ENCODE measurements at places on chromosomes 13 and 19.

DNA sequence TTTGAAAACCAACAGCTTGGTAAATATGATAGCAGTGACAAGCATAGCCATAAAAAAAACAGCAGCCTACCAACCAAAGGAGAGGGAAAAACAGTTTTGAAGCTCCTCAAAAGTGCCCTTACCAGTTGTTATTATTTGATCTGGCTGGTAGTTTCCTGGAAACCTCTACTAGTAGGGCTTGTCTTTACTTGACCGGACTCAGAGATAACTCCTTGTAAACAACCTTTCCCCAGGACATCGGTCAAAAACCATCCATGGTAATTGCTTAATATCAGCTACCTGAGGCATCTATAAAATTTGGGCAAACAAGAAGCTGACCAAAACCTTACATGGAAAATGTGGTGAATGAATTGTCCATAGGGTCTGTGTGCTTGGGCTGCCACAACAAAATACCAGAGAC lies 210.9 kb downstream of the FGF14 start:
- no peak for DNase-seq

GRCh38 chr13:21121616-21122015 lies 54.7 kb downstream of the SKA3 start:
- no peak for DNase-seq

DNA sequence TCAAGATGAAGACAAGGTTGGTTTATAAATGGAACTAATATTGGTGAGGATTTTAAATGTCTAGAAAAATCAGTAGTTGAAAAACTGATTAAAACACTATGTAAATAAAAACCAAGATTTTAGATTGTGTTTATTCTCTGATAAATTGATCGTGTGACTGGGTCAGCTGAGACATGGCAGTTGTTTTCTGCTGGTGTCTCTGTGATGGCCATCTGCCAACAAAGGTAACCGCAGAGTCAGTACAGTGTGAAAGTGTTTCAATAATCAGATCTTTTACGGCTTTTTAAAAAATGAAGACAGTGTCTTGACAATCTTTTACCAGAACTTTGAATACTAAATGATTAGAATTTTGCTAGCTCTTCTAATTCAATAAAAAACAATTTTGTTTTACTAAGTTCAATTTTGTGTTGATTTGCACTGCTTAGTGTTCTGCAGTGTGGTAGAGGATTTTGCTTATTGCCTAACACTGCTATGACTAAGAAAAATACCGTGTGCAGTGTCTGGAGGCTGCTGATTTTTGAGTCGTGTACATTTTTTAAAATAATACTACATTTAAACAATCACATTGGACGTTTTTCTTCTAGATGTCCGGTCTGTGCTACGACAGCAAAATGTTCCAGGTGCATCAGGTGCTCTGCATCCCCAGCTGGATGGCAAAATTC lies 32.7 kb upstream of the GPR183 start:
- peak; percentile 47 for DNase-seq

GRCh38 chr13:88424463-88424862 lies 753.3 kb downstream of the SLITRK5 start:
- DNase-seq: no peak

- DNase-seq: no peak
Measured at GRCh38 chr13:98575009-98575903, 1.7 kb downstream of the STK24 start.

DNA sequence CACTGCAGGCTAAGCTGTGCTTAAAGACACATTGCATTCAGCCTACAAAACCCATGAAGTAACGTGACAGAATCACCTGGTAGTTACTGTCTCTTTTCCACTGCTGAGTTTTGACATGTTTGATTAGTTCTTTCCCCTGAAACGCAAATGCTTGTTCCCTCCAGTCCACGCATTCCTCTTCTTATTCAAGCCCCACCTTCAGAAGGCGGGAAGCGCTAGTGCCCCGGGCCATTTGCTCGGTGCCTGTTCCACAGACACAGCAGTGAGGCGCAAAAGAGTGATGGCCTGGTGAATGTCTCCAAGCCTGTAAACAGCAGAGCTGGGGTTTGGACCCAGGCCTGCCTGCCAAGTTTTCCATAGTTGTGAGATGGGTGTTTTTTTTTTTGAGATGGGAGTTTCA lies 10.9 kb downstream of the ACP4 start:
- no peak for DNase-seq

DNA sequence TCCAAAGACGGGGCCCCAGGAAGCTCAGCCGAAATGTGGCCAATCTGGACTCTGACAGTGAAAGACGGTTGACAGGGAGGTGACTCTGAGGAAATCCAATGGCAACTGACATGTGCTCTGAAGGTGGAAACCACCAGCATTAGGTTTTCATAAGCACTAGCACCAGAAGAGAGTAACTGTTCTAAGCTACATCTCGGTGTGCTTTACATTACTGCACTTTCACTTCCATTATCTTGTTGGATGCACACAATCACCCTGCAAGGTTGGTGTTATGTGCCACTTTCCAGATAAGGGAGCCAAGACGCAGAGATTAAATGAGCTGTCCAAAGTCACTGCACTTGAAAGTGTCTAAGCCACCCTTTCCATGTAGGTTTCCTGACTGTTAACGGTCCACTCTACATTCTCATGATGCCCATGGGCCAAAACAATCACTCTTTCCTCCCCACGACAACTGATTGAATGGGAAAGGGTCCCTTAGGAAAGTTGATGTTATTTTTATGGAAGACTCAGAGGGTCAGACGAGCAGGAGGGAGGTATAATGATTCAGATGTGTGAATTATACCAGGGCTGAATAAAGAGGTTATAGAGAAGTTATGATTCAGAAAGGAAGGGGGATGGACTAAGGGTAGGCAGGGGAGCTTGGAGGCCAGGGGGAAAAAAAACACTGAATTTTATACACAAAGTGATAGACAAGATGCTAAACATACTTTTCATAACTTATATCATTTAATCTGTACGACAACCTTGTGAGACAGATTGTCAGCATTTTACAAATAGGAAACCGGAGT lies 52.8 kb downstream of the RUBCNL start:
- no peak for DNase-seq

DNA sequence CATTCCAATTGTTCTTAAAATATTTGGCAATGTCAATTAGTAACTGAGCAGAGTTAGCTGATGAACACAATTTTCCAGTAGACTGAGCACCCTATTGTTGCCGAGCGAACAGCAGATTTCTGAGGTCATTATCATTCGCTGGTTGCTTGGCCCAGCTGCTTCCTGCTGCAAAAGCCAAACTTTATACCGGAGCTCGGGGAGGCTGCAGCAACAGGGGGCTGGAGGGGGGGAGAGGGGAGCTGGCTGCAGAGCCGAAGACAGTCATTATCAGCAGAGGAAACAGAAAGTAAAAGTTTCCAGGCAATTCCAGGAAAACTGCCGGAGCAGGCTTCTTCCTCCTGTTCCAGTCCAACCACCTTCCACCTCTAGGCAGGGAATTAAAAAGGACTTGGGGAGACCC lies 77.9 kb downstream of the ZNF536 start:
- no peak for DNase-seq

DNA sequence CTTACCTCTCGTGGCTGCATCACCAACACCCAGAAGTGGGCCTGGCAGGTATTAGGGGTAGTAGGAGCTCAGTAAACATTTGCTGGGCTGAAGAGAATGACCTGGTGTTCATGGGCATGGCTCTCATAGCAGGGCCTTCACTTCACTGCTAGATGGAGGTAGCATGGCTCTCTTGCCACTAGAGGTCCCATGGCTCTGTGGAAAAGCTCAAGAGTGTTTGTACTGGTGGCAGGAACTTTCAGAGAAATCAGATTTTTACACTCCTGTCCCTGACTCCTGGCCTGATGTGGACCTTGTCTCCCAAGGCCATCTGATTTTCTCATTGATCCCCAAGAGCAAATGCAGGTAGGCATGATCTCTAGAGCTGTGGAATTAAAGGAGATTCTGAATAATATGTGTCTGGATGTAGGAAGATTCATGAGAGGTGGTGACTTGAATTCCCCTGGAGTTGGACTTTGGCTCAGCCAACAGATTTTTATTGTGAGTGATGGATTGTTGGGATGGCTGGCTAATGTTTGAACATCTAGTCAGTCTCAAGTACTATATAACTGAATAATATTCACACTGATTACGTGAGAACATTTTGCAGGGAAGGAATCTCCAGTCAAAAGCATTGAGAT lies 5.7 kb downstream of the ZNF574 start:
- peak; percentile 65 for DNase-seq

GRCh38 chr19:2423071-2423914 lies 4.1 kb downstream of the TIMM13 start:
- no peak for DNase-seq

- no peak for DNase-seq
Measured at GRCh38 chr13:102897371-102898138, 51.7 kb downstream of the ERCC5 start.

- DNase-seq: no peak
Measured at GRCh38 chr13:20546556-20546955, 20.4 kb upstream of the IFT88 start.

DNA sequence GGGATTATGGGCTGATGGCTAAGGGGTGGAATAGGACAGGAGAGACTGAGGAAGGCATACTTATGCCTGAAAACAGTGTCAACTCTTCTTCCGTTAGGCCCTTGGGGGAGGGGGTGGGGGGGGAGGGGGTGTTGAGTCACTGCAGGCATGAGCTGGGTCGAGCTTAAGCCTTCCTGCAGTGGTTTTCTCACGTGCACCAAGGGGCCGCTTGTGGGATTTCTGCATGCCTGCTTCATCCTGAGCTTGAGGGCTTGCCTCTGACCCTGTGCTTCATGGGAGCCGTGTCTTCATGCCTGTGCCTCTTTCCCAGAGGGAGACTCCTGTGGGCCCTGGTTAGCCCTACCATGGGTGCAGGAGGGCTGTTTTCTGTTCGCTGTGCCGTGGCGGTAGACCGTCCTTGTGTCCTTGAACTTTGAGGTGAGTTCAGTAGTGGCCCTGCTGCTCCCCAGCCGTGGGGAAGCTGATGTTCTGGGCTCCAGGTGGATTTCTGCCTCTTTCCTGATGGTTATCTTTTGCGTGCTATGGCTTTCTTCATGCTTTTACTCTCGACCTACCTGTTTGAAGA lies 186.1 kb downstream of the PCCA start:
- no peak for DNase-seq

DNA sequence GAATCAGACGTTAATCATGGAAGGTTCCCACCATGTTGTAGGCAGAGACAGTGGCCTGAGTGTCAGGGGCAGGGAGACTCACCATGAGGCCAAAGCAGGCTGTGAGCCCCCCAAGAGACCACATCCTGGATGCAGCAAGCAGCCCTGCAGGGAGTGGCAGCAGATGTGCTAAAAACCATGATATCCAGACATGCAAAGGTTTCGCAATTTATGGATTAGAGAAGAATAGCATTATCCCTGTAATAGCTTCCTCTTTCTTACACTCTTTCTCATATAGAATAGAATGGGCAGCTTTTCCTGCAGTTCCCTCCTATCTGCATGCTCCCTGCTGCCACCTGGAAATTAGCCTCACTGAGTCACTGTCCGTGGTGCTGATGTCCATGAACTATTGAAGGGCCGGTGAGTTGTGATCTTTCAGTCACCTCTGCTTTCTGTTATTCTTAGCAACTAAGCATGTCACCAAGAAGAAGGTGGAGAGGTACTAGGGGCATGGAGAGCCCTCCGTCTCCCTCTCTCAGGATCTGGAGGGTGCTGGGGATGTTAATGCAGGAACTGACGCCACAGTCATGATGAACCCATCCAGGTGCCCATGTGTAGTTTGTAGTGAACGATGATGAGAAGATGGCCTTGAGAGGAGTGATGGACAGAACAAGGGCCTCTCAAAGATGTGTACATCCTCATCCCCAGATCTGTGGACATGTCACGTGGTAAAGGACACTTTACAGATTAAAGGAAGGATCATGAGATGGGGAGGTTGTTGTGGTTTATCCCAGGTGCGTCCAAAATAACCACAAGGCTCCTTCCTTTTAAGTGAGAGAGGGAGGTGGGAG lies 9.9 kb downstream of the CEACAM4 start:
- no peak for DNase-seq

DNA sequence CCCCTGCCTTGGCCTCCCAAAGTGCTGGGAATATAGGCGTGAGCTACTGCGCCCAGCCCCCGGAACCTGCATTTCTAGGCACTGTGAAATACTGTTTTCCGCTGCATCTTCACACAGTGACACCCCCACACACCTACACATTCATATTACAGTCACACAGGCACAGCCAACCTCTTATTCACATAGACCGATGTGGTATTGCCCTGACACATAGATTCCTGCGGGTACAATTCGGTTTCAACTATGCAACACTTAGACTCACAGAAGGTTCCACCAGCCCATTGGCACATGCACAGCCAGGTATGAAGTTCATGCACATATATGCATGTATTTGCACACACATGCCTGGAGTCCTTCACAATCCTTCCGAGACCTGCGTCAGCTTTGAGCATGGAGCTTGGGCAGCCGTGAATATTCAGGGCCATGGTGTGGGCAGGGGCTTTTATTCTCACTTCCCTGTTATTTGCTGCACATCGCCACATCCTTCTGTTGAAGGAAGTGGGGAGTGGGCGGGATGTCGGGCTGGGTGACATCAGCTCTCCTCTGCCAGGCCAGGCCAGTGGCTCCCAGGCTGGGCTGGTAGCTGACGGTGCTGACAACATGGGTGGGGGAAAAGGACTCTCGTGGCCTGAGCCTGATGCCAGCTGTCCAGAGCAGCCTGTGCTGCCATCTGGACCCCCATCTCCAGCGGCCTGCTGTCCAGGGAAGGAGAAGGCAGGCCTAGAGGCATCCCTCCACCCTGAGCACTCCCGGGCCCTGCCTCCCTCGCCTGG lies 5.4 kb upstream of the CDC37 start:
- no peak for DNase-seq

- peak; percentile 53 for DNase-seq
Measured at GRCh38 chr19:19643158-19644053, at the start of gene GMIP. TSS of gene GMIP (minus strand) at chr19:19643657. CDS start at chr19:19643529, 128 bp downstream.

DNA sequence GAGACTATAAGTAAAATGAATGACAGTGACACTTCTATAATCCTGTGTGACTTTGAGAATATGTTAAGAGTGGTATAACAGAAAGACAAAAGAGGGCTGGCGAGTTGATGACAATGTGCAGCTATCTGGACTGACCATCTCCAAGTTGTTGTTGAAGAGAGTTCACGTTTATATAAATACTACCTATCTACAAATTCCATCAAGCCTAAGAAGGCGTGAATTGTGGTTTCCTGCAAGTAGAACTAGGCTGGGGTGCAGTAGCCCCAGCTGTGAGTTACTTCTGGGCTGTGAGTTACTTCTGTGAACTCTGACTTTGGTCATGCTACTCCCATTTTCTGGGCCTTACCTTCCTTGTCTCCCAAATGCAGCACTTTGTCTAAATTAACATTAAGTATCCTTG lies 561.0 kb downstream of the TBC1D4 start:
- DNase-seq: no peak

- peak; percentile 69 for DNase-seq
Measured at GRCh38 chr13:41019011-41019487, at the start of gene ELF1. TSS of gene ELF1 (minus strand) at chr13:41019316. CDS start at chr13:40982054, 37,262 bp downstream.

All from HCEC 1CT (cell line).